ENCODE measurements at places on chromosomes 5 and 9. TPM values are rescaled to one million over a fixed set of nuclear protein-coding genes. Genes with fewer than 3 reads are reported as not detected.

SIMC1 gene
- total RNA-seq: 25.7 TPM

EIF4E1B gene
- not detected for total RNA-seq

DNA sequence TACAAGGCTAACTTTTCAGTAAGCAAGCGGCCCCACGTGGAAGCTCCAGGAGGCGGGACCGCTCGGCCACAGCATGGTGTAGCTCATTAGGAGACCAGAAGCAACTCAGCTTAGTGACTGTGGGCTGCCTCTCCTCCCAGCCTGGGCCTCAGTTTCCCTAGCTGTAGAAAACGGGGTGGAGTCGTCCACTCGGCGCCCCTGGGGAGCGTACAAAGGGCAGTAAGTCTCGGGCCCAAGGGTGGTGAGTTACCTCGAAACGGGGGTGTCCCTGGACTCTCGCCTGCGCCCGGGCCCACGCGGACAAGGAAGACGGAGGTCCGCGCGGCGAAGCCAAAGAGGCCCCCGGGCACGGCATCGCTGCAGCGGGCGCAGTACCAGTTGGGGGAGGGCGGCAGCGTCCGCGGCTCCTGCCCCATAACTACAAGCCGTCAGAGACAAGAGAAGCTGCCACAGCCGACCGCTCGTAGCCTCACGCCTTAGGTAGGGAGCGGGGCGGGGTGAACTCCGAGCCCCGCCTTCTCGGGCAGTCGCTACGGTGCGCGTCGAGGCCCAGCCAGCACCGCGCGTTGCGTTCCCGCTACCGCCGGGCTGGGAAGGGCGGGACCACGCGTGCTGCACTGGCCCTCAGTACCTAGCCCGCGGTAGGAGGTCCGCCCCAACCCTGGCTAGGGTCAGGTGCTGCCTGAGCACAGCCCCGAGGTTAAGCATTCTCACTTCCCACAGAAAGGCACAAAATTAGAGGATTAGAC, at the start of gene GEMIN5:
Gene GEMIN5 (minus strand): TSS at position 494 of the 749 bp plus-strand sequence. CDS start 78 bp downstream, at position 416.
- H3K36me3 ChIP-seq: peaks cover 22% of the 10 kb centered on the region
- no peaks in the 10 kb centered on the region for H3K27me3 ChIP-seq
- peaks cover 51% of the 10 kb centered on the region for H3K4me1 ChIP-seq
- peak within 1 kb of the TSS; percentile 89 for H3K4me3 ChIP-seq
- peak within 1 kb of the TSS; percentile 82 for H3K27ac ChIP-seq
- peak; percentile 87 for DNase-seq

GRCh38 chr5:155655569-155655968, 642.0 kb downstream of the KIF4B start:
- H3K27ac ChIP-seq: no peak overlapping the region
- H3K36me3 ChIP-seq: no peaks in the 10 kb centered on the region
- H3K4me3 ChIP-seq: no peak overlapping the region
- H3K27me3 ChIP-seq: no peaks in the 10 kb centered on the region
- no peak for DNase-seq
